Foreskin melanocyte (primary cell): ENCODE measurements at places on chromosomes 4 and X.

DNA sequence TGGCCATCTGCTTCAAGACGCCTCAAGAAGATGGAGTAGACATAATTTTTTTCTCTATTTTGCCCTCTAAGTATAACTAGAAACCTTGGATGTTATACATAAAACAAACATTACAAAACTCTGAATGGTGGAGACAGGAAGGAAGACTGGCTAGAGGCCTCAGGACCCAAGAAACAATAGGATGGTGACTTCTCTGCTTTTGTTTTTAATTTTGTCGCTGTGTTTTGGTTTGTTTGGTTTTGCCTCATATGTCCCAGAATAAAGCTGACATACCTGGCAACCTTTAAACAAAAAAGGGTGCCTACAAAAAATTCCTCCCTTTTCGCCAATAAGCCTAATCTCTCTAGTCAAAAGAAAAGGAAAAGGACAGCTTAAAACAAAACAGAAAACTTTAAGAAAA, 109.1 kb downstream of the PPP4R3C start:
- no peak for DNase-seq

GRCh38 chrX:111881715-111882114, 5.7 kb downstream of the TRPC5OS start:
- no peak for DNase-seq

GRCh38 chrX:110992611-110993010, 103.4 kb upstream of the PAK3 start:
- no peak for DNase-seq

GRCh38 chrX:109596015-109596414, 29.0 kb downstream of the KCNE5 start:
- no peak for DNase-seq

GRCh38 chr4:13427599-13428325, 56.4 kb downstream of the RAB28 start:
- DNase-seq = no peak

GRCh38 chr4:133160853-133161252, 11.8 kb downstream of the PCDH10 start:
- no peak for DNase-seq

DNA sequence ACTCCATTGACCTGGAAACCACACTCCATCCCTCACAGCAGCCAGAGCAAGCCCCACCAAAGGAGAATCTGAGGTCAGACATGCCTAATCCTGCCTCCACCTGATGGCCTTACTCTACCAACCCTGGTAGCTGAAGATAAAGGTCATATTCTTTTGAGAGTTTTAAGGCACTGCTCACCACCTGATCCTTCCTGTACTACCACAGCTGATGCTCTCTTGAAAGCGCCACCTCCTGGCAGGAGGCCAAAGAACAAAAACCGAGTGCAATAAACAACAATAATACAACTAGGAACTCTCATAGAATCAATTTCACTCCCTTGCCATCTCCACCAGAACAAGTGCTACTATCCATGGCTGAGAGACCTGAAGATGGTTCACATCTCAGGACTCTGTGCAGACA, 301.6 kb downstream of the NAF1 start:
- no peak for DNase-seq

- no peak for DNase-seq
Measured at GRCh38 chr4:76772498-76773106, 125.3 kb downstream of the SOWAHB start.

DNA sequence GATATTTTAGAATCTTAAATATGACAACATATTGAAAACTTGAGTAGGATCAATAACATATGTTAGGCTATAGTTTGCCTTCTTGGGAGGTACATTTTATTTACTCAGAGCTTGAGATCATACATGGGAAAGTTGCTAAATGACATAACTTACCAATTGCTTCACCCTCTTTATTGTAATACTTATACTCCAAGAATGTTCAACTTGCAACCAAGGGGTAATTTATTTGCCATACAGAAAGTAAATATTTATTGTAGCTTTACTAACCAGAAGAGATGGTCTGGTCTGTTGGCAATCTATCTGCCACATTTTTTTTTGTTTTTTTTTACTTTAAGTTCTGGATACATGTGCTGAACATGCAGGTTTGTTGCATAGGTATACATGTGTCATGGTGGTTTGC, 426.6 kb downstream of the ARHGAP24 start:
- no peak for DNase-seq

DNA sequence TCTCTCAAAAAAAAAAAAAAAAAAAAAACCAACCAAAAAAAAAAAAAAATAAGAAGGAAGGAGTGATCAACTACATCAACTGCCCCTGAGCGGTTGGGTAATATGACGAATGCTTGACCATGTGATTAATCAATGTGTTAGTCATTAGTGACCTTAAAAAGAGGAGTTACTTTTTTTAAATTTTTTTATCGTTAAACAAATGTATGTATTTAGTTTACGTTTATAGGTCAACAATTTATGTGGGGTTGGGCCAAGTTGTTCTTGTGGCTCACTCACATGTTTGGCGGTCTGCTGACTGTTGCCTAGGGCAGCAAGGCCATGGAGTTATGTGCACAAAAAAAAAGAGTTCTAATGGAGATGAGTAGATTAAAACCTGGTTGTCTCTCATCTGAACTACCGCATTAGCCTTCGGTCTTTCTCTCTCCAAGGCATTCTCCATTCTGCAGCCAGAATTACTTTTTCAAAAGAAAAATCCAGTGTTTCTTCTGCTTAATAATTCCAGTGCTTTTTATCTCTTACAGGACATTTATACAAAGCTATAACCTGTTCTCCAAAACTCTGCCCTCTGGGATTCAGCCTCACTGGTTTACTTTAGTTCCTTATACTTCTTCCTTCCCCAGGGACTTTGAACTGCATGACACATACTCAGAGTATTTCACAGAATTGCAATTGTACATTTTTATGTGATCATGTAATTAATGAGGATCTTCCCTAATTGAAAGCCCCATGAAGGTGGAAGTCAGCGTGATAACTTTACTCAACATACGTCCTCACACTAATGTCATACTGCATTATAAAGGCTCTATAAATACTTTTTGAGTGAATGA, 505.5 kb downstream of the ANKRD50 start:
- DNase-seq = peak; percentile 95

GRCh38 chr4:169604131-169604900, 8.1 kb downstream of the NEK1 start:
- DNase-seq = peak; percentile 71

GRCh38 chrX:78661836-78662235, 2.7 kb upstream of the RTL3 start:
- DNase-seq = no peak

- DNase-seq = peak; percentile 37
Measured at GRCh38 chrX:134743091-134743490, 84.8 kb upstream of the PLAC1 start.

- no peak for DNase-seq
Measured at GRCh38 chr4:123363729-123364128, 32.9 kb upstream of the SPRY1 start.

DNA sequence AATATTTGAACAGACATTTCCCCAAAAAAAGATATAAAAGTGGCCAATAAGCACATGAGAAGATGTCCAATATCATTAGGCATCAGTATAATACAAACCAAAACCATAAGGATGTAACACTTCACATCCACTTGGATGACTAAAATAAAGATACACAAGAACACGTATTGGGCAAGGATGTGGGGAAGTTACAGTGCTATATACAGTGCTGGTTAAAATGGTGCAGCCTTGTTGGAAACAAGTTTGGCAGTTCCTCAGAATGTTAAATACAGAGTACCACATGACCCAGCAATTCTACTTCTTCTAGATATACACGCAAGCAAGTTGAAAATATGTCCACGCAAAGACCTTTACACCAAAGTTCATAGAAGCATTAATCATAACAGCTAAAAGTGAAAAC, 58.9 kb downstream of the HAUS3 start:
- DNase-seq = no peak

DNA sequence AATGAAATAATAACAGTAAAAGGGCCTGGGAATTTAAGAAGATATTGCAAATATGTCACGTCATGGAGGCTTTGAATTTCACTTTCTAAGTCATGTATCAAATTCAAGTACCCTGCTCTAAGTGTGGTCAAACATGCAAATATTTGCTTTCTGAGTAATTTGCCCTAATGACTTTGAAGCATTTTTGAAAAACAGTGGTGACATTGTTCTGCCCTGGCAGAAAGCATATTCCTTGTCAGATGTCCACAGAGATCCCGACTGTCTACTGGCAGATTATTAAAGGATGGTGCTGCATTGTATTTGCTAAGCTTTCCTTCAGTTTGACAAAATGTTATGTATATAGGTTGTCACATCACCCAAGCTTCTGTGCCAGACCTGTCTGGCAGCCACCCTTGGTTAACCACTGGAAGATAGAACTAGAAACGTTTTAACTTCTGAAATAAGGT, 92.5 kb downstream of the ANK2 start:
- DNase-seq = peak; percentile 98

GRCh38 chr4:8468746-8469535, 28.4 kb downstream of the TRMT44 start:
- DNase-seq = peak; percentile 10

- DNase-seq = no peak
Measured at GRCh38 chr4:52107745-52108144, 56.6 kb downstream of the SPATA18 start.

- DNase-seq = no peak
Measured at GRCh38 chrX:72002875-72003274, 92.2 kb downstream of the NHSL2 start.

DNA sequence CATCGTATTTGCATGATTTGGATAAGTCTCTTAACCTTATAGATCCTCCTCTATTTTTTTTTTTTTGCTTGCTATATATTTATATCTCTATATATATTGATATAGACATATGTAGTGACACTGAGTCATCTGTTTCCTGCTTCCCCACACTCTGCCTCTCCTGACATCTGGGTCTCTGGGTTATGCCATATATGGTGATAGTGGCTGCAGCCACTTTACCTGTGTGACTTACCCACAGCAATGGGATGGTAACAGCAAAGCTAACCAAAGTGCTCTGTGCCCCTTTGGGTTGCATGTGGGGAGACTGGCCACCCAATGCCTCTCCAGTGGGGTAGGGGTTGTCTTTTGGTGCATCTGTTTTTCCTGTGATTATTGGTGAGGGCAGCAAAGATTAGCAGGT, 14.5 kb downstream of the CMC4 start:
- DNase-seq = no peak

DNA sequence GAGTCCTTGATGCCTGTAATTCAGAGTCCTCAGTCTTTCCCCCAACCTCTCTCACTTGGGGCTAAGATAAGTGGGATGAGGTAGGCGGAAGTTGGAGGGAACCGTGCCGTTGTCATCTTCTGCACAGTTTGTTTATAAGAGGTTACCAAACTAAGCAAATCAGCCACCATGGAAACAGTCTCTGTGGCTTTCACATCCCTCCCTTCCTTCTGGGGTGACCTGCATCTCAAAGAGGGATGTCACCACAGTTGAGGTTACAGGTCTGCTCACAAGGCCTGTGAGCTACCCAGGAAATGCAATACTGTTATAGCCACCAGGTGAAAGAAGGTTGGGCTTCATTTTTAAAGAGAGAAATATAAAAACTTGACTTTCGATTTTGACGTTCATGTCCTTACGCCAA, 26.3 kb downstream of the RTL5 start:
- no peak for DNase-seq

DNA sequence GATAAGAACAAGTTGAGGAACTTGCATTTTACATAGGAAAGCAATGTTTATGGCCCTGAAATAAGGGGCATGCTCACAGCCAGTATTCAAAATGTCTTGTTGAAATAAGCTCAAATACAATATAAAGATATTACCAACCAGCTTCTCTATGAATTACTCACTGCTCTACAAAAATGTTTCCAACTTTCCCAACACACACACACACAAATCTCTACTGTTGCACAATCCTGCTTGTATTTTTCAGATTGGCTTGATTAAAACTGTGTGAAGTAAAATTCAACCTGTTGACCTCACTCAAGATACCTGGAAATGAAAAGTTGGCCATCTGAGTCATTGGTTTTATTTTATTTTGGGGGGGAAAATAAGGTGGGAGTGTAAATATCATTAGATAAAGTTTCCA, 128.6 kb downstream of the CHIC2 start:
- no peak for DNase-seq
